ENCODE measurements at places on chromosomes 5 and 9.

DNA sequence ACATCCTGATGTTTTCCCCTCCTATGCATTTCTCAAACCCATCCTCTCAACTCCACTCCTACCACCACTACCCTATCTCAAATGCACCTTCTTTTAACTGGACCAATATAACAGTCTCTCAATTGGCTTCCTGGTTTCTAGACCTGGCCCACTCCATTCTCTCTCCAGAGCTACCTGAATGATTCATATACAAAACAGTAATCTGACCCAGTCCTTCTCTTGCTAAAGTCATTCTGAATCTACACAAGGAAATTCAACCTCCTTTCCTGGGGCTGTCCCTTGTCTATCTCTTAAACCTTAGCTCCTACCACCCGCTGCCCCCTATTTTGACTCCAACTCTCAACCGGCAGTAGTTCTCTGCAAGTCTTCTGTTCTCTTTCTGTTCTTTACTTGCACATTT lies 97.2 kb downstream of the PCSK1 start:
- no peak for DNase-seq

DNA sequence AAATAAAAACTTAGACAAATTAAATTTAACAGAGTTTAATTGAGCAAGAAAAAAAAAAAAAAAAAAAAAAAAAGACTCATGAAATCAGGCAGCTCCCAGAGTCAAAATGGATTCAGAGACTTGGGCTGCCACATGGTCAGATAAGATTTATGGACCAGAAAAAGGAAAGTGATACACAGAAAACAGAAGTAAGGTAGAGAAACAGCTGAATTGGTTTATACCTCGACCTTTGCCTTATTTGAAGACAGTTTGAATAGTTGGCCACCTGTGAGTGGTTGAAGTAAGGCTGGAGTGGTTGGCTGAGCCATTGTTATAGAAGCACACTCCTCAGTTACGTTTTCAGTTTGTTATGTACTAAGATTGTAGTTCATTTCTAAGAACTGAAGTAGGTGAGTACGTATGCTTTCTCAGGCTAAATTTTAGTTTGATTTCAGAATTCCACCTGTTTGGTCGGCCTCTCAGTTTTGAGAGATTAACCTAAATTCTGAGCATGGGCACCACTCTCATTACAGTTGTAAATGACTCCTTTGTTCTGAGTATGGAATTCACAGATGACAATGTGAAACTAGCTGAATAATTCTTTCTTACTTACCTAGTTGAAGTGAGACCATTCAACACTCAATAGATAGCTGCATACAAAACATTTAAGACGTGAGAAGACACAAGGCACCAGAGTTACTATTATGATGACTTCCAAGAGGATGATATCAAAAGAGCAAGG lies 149.0 kb downstream of the AOPEP start:
- no peak for DNase-seq

GRCh38 chr5:10674096-10674495 lies 86.9 kb downstream of the DAP start:
- no peak for DNase-seq

- DNase-seq, result no peak
These were observed 72.3 kb downstream of the UBAP2 start for GRCh38 chr9:33976414-33976813.

DNA sequence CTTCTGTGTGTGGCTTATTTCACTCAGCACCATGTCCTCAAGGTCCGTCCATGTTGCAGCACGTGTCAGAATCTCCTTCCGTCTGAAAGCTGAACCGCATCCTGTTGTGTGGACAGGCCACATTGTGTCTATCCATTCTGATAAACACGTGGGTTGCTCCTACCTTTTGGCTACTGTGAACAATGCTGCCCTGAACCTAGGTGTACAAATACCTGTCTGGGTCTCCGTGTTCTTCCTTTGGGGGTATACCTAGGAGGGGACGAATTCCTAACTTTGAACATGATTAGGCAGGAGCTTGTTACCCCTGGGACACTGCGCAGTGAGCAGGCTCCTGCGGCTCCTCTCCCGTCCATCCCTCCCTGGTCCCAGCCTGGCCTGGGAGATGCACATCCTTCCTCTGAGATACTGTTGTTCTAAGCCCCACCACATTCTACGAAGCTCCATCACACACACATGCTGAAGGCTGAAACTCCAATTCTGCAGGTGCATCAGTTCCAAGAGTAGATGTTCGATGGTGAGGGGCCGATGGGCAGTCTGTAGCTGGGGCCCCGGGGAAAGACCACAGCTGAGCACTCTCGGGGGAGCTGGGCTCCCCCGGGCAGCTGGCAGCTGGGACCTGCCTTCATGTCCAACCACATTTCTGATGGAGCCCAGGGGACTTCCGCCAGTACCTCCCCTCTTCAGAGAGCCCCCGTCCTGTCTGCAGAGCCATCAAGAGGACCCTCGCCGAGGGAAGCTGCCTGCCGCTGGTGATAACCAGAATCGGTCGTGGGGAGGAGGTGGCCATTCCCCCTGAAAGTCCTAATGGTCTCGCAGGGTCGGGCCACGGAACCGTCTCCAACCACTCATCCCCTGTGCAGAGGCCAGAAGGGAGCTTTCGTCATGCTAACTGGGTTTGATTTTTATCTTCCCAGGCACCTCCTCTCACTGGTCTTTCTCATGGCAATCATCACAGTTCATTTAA lies 120.9 kb downstream of the COL23A1 start:
- no peak for DNase-seq

GRCh38 chr9:97864396-97864795 lies 11.4 kb downstream of the FOXE1 start:
- no peak for DNase-seq

DNA sequence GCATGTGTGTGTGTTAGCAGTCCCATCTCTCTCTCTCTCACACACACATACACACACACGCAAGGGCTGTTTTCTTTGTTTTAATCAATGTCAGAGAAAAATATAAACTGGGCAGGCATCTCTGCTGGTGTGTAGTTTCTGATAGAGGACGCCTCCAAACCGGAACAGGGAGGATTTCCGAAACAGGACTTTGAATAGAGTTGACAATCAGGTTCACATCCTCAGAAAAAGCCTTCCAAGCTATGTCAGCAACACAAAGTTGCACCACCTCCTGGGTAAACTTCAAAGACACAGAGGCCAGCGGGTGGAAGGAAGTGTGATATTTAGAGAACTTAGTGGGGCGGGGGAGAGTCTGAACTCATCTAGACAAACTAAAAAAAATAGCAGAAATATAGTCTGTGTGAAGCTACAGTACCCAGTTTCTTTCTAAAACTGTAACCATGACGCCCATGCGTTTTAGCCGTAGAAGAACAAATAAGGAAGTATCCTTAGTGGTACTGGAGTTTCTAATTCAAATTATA lies 1.2 kb downstream of the ST8SIA4 start:
- DNase-seq, result peak; percentile 82

- no peak for DNase-seq
These were observed 113.2 kb upstream of the ERCC6L2 start for GRCh38 chr9:95762322-95762721.

GRCh38 chr5:66959653-66960052 lies 236.9 kb downstream of the CD180 start:
- DNase-seq, result no peak

DNA sequence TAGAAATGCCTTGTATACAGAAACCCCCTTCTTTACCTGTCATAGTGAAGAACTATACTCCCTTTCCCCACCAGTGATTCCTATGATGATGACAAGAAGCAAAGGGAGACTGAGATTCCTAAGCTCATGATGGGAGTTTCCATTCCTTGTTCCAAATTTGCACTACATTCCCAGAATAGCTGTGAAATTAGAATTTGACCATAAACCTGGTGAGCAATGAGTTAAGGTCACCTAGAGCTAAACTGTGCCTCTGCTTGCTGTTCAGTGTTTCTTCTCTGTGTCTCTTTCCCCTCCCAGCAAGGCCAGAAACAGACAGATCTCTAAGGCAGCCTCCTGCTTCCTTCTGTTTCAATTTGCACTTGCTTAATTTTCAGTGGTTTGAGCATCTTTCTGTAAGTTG lies 332.1 kb downstream of the PIK3R1 start:
- DNase-seq, result no peak

DNA sequence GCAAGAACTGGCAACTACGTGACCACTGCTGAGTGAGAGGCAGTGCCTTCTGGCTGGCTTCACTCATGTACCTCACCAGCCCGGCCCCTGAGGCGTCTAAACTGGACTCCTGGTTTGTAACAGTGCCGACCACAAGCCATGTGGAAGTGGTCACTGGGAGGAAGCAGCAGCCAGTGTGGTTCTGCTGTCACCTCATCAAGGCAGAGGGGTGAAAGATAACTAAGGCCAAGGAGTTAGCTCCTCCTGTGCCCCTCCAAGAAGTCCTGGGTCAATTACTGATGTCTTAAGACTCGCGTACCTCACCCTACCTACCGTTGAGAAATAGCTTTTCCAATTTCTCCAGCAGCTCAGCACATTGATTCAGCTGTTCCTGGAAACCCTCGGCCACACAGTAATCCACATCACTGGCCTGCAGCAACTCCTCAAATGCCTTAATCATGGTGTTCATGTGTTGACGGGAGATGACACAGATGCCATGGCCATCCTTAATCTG lies 142.9 kb downstream of the CDK5RAP2 start:
- DNase-seq, result peak; percentile 28

- no peak for DNase-seq
These were observed 51.5 kb downstream of the HRH2 start for GRCh38 chr5:175709276-175709781.

GRCh38 chr5:7908317-7908716 lies 39.4 kb downstream of the MTRR start:
- no peak for DNase-seq

DNA sequence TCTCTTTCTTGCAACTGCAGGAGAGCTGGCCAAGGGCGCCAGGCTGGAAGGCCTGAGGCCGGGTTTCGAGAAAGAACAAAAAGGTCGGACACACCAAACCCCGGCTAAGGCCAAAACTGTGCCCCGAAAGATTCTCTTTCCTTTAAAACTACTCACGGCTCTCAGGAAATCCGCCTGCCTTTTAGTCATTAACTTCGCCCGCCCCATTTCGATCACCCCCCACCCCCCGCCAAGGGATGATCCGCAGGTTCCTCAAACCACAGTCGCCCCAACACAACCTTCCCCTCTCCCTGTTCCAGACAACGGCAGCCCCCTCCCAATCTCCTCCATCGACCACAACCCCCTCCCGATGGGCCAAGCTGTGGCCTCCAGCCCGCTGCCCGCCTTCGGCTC lies 536 bp downstream of the FEM1C start:
- DNase-seq, result peak; percentile 56

GRCh38 chr5:101929628-101930027 lies 366.5 kb downstream of the SLCO4C1 start:
- no peak for DNase-seq

DNA sequence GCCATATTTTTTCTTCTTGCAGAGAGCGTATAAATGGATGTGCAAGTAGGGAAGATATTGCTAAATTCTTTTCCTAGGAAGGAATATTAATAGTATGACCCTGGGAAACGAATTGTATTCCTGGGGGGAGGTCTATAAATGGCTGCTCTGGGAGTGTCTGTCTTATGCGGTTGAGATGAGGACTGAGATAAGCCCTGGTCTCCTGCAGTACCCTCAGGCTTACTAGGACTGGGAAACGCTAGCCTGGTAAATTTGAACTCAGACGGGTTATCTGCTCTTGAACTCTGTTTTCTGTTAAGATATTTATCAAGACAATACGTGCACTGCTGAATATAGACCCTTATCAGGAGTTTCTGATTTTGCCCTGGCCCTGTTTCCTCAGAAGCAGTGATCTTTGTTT lies 1126.4 kb upstream of the C9orf72 start:
- no peak for DNase-seq

- no peak for DNase-seq
These were observed 410.9 kb downstream of the PLK2 start for GRCh38 chr5:58048954-58049353.

- DNase-seq, result peak; percentile 6
These were observed 9.3 kb upstream of the DOLPP1 start for GRCh38 chr9:129071526-129072126.

DNA sequence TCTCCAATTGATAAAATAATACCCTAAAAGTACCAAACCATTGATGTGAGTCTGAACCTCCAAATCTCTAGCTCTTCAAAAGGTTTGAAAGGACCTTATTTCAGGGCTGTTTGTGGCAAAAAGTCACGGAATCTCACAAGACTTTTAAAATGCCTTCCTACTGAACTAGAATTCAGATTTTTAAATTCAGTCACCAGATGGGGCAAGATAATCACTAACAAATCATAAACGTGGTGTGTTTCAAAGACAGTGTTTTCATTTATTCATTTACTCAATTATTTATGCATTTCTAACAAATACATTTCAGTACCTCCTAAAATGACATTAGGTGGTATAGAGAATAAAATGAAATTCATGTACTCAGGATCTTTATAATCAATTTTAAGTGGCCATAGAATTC lies 68.2 kb upstream of the SMC2 start:
- DNase-seq, result no peak

GRCh38 chr9:123359106-123359505 lies 3.1 kb downstream of the CRB2 start:
- no peak for DNase-seq

DNA sequence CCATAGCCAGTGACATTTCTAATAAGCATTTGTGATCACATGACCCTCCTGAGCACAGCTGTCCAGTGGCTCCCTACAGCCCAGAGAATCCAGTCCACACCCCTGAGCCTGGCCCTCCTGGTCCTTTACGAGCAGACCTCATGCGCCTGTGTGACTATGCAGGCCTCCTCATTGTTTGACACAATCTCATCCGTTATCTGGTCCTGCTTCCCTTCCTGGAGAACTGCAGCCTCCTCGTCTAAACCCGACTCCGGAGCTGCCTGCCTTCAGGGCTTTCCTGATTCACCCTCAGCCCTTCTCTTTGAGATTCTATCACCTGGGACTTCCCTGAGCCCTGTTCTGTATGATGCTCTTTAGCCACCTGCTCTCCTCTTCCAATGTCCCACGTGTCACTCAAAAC lies 79.7 kb downstream of the GPR21 start:
- no peak for DNase-seq

DNA sequence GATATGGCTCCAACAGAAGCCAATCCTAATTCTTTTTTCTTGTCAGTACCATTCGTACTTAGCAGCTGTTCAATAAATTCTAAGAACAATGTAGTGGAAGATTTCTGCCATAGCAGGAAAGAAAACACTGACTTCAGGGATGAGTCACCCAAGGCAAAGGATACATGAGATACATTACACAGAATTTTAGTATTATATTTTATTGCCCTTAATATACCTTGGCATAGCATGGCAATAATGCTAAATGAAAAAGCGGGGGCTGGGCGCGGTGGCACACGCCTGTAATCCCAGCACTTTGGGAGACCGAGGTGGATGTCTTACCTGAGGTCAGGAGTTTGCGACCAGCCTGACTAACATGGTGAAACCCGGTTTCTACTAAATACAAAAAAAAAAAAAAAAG lies 619.1 kb upstream of the DAB2 start:
- DNase-seq, result no peak

GRCh38 chr5:42870882-42871418 lies 59.3 kb upstream of the SELENOP start:
- DNase-seq, result no peak

- DNase-seq, result no peak
These were observed 6.1 kb downstream of the PITX1 start for GRCh38 chr5:135027697-135028615.

- no peak for DNase-seq
These were observed 2.2 kb upstream of the OR2S2 start for GRCh38 chr9:35960039-35960655.

Measured in CD4-positive, alpha-beta T cell treated with Interleukin-1 beta for 1 hour (primary cell).